Kidney tubule cell (primary cell): ENCODE measurements at places on chromosomes 11 and 22.

GRCh38 chr22:34972191-34972897 is 93.6 kb upstream of the ISX start:
- DNase-seq = peak; percentile 84

- DNase-seq = no peak
Measured at GRCh38 chr11:64192434-64192833, 6.5 kb downstream of the STIP1 start.

DNA sequence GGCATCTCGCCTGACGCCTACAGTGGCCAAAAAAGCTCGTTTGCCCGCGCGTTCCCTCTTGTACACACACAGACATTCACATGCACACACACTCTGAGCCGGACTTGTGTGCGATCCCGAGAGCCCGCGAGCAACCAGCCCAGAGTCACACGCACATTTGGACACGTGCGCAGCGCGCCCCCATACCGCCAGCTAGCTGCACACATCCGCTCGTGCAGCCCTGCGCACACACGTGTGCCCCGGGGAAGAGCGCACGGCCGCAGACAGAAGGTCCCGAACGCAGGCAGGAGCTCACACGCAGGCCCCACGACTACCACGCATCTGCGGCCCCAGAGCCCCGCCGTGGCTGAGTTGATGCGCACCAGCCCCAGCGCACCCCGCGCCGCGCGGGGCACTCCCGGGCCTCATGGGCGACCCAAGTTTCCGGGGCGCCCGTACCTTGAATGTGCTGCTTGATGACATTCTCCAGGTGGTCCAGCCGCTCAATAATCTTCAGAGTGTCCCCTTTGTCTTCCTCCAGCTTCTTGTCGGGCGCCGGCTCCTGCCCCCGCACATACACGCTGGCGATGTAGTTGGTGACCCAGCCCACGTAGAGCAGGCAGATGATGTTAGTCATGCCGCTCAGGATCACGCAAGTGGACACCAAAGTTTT is 758 bp downstream of the GALNT18 start:
- DNase-seq = peak; percentile 65

DNA sequence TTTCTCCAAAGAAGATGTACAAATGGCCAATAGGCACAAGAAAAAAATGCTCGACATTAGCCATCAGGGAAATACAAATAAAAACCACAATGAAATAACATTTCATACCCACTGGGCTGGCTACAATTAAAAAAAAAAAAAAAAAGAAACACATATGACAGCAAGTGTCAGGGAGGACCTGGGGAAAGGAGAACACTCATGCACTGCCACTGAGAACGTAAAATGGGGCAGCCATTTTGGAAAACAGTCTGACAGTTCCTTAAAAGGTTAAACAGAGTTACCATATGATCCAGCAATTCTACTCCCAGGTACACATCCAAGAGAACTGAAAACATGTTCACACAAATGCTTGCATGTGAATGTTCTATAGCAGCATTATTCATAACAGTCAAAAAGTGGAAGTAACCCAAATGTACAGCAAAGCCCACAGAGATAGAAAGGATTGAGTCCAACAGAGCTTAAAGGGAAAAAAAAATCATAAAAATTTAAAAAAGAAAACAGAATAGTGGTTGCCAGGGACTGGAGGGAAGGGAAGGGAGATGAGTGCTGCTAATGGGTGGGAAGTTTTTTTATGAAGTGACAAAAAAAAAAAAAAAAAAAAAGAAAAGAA is 48.4 kb upstream of the CYP2D6 start:
- no peak for DNase-seq

DNA sequence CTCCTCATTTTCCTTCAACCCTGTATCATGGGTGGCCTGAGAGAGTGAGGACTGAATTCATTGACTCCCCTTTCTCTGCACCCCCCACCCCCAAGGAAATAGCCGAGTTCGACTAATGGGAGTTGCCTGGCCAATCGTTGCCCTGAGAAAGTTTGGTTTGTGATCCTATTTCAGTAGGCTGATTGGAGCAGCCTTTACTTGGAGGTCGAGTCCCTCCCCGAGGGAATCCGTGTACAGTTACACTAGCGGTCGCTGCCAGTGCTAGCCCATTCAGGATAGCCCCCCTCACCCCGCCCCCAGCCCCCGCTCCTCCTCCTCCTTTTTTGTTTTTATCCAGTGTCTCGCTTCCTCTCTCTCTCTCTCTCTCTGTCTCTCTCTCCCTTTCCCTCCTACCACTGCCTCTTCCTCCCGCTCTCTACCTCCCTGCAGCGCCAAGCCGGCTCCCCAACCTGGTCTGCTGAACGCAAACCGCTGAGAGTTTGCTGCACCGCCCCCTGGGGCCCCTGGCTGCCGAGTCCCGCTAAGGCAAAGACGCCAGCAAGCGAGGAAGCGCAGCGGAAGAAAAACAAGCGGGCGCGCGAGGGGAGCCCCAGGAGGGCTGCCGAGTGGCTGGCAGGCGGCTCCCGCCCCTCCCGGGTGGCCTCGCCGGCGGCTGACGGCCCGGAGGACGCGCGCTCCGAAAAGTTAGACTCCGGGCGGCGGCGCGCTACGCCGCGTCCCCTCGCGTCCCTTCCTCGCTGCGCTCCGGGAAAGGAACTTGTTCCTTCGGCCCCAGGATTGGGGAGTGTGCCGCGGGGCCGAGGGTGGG is at the start of gene GRAMD1B:
Gene GRAMD1B, plus strand, starts transcription at position 357 of the 808 bp plus-strand sequence. CDS start 524 bp downstream, outside the sequence.
- DNase-seq = peak; percentile 39

- DNase-seq = no peak
Measured at GRCh38 chr11:83068568-83068967, 3.1 kb downstream of the RAB30 start.

GRCh38 chr11:129295746-129296145 is 79.9 kb upstream of the BARX2 start:
- DNase-seq = no peak

DNA sequence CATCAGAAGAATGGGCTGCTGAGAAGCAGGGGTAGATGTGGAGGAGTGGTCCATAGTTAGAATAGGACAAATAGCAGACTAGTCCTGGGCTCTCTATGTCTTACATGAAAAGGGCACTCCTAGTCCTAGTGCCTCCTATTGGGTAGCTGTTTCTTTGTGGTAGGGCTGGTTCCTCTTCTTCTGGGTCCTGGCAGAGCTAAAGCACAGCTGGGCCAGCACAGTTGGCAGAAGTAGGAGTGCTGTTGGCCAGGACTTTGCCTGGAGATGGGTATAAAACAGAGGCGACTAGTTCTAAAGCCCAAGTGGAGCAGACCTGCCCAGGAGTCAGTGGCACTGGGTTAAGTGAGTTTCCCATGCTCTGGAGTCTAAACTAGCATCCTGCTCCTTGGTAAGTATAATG is 55.2 kb downstream of the PPFIBP2 start:
- DNase-seq = no peak

DNA sequence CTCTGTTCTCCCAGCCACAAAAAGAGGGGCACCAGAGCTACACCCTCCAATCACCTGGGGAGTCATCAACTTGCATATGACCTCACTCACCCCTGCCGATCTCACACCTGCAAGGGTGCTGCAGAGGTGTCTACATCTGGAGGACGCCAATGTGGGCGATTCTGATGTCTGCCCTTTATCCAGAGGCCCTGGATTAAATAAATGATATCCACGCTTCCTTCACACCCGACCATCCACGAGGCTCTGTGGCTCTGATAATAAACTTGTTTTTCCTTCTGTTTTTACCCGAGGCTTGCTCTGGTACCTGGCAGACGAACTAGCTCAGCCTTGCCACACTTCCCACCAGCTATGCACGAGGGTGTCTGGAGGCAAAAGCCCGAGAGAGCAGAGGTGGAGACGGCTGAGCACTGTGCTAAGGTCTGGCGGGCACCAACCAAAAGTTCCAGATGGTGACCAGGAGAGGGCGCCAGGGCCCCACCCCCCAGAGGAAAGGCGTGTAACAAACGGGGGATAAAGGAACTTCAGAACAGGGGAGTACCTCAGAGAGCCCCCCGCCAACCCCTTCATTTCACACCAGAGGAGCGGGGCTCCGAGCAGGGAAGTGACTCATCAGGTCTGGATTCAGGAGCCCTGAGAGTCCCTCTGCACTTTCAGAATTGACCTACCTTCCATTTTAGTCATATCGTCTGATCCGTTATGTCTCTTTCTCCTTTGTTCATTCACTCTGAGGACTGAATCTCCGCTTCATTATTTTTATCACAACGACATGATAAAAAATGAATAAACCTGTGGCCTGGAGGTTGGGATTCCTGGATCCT is 13.5 kb downstream of the SCN3B start:
- peak; percentile 37 for DNase-seq

- no peak for DNase-seq
Measured at GRCh38 chr22:28978863-28979796, 82.5 kb downstream of the C22orf31 start.

DNA sequence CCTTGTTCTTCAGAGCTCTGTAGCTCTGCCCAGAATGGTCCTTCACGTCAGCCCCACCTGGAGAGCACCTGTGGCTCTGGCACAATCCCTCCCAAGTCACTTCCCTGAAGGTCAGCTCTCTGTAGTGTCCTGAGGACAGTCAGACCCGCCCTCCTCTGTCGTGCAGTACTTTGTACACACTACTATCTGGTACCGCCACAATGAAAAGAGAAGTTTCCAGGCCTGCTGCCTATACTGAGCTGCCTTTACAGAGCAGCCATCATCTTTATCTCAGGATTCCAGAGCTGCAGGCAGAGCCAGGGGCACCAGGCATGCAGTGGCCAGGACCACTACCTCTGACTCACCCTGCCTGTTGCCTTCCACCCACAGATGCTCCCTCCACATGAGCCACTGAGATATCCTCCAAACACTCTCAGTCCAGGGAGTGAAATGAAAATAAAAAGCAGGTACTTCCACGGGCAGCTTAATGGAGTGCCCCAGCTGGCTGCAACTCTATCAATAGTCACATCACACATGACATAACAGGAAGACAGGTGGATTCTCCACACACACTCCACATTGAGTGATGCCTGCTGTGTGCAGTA is 7.3 kb downstream of the PACSIN2 start:
- peak; percentile 67 for DNase-seq

GRCh38 chr11:120527111-120527761 is 15.7 kb downstream of the GRIK4 start:
- no peak for DNase-seq

DNA sequence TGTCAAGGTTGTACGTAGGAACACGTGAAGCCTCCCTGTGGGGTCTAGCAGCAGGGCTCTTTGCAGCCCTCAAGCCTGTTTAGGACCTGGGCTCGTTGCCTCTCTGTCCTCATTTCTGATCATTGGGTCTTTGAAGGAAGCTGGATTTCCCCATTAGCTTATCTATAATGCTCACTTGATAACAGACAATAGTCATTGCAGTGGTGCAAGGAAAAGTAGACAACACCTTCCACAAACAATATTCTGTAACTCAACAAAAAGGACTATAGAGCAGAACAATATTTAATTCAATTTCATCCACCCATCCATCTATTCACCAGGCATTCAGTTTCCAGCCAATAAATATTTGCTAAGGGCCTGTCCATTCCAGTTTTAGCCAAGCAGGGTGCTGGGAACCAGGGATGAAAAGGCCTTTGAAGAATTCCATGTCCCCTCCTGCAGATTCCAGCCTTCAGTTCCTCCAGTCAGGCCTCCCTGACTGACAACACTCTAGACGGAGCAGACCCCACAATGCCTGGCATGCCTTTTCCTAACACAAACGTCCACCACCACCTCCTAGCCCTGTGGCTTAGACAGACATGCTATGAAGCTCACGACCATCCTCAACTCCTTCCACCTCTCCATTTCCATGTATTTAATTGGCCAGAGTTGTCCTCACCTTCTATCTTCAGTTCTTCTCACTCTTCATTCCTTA is 12.7 kb upstream of the POLD3 start:
- no peak for DNase-seq

- no peak for DNase-seq
Measured at GRCh38 chr11:77999446-78000030, 5.1 kb upstream of the INTS4 start.

- DNase-seq = peak; percentile 74
Measured at GRCh38 chr22:28896611-28897010, 13.2 kb downstream of the ZNRF3 start.
